Articular chondrocyte of knee joint (primary cell): ENCODE measurements at places on chromosomes 11 and 22. TPM values are rescaled to one million over a fixed set of nuclear protein-coding genes. Genes with fewer than 3 reads are reported as not detected.

Gene PHLDB1
- 113 and 125 TPM in 2 replicates for total RNA-seq

Gene TPBGL
- 0.11 TPM in 1 of 2 replicates, not detected in the other for total RNA-seq

Gene XNDC1N
- total RNA-seq = 6.1 and 6.8 TPM in 2 replicates

Gene RFPL3
- not detected in 2 replicates for total RNA-seq

Gene SLC6A5
- total RNA-seq = not detected in 2 replicates

Gene SLC22A12
- not detected in 2 replicates for total RNA-seq

Gene C11orf97
- total RNA-seq = not detected in 2 replicates

Gene SGSM1
- 0.13 and 0.22 TPM in 2 replicates for total RNA-seq

Gene APOC3
- total RNA-seq = not detected in 2 replicates
